Left lung (tissue), 14 donors: ENCODE measurements at places on chromosomes 3 and 15. TPM values are rescaled to one million over a fixed set of nuclear protein-coding genes. Genes with fewer than 3 reads are reported as not detected.

GRCh38 chr3:94256888-94257813 is 194.3 kb downstream of the NSUN3 start:
- DNase-seq, result no peak

GRCh38 chr3:112365035-112365434 is 32.1 kb downstream of the CD200 start:
- DNase-seq, result no peak

DNA sequence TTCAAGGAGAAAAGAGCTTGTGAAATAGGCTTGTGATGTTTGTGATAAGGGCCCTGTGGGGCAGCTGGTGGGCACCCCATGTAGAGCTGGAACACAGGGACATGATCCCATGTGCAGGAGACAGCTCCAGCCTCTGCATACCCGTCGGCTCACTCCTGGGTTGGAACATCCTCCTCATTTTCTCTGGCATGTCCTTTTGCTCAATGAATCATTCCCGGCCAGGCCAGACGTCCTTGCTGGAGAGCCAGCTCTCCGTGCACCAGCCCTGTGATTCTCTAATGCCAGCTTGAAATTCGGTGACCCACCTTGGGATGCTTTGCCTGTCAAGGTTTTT is 77.3 kb downstream of the SMAD3 start:
- no peak for DNase-seq

Gene CCDC50
- polyA plus RNA-seq, result 63.6 TPM

Gene GATM
- 19.7 TPM for polyA plus RNA-seq
